G401 (cell line): ENCODE measurements at places on chromosomes 4 and X.

GRCh38 chr4:183596067-183596757 is 62.8 kb downstream of the RWDD4 start:
- DNase-seq: no peak

- no peak for DNase-seq
Observed at GRCh38 chrX:34877436-34877835, 65.2 kb upstream of the FAM47B start.

DNA sequence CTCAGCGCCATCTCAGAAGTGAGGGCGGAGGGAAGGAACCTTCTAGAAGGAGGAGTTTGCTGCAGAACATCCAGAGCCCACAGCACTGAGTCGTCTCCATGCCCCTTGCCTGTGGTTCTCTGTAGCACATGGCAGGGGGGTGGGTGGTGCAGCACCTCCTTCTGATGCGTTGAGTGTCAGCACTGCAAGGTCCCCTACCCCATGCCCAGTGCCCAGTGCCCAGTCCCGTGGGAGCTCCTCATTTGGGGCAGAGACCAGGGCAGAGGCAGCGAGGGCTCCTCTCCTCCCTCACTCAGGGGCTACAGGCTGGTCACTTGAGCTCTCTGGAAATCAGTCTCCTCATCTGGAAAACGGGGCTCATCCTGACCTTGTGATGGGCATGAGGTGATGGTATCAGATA is 78.1 kb downstream of the HTRA3 start:
- no peak for DNase-seq

DNA sequence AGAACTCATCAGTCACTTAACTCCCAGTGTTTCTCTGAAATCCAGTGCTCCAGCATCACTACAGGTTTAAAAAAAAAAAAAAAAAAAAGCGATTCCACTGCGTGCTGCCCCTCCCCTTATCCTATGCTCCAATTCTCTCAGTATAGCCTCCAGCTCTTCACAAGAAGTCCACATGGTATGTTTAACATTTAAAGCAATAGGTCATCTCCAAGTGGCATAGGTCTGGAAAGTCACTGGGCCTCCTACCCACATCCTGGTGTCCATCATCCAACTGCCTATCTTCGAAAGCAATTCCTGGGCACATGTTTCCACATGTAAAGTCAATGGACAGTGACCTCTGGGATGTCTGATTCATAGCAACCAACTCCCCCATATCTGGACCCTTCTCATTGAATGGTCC is 66.5 kb upstream of the MAP3K15 start:
- DNase-seq: no peak

DNA sequence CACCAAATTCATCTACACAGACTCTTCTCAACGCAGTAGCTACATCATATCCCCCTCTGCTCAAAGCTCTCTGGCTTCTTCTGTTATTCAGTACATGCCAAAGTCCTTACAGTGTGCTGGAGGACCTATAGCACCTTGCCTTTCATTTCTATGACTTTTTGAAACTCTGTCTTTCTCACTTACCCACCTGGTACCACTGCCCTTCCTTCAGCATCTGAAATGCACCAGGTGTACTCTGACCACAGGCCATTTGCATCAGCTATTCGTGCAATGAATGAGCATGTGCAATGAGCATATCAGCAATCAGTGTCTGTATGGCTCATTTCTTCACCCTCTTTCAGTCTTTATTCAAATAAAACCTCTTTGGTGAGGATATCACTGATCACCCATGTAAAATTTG is 399.9 kb downstream of the RAB28 start:
- no peak for DNase-seq

GRCh38 chr4:100986360-100986868 is 360.9 kb downstream of the PPP3CA start:
- DNase-seq: no peak

GRCh38 chrX:74383611-74384010 is 37.7 kb upstream of the SLC16A2 start:
- peak; percentile 52 for DNase-seq

DNA sequence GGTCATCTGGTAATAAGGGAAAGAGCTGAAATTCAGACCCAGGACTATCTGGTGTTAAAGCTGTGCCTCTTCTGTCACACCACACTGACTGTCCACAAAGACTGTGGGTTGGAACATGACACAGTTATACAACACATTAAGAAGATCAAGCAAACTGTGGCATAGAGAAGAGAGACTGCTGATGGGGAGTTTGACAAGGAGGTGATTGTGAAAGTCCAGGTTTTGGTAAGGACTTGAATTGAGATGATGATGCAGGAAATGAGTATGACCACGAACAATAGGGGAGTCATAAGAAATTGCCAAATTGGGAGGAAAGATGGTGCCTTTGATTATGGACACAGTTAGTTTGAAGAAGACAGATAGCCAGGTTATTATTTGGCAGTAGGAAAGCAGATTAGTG is 163.4 kb downstream of the PDGFRA start:
- no peak for DNase-seq

GRCh38 chrX:118345045-118345463 is 852 bp upstream of the WDR44 start:
- DNase-seq: no peak
